ENCODE measurements at places on chromosomes 6 and 20.

DNA sequence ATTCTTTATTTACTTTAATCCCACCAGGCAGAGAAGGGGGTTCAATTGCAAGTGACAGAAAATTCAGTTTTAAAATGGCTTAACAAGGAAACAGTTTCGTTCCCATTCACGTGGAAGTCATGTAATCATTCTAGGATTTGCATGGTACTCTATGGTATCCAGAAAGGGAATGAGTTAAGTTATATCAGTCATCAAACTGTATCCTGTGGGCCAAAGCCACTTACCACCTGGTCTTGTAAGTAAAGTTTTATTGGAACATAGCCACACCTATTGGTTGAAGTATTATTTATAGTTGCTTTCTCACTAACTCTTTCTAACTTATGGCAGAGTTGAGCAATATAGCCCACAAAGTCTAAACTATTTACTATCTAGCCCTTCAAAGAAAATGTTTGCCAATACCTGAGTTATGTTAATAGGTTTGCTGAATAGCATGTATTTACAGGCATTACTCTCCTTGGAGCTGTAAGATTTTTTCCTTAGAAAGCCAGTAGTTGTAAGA, 10.2 kb upstream of the MMS22L start:
- peak; percentile 29 for DNase-seq

GRCh38 chr6:55578537-55579363, at the start of gene HMGCLL1:
TSS of gene HMGCLL1 (minus strand) at chr6:55579192. CDS start at chr6:55579055, 137 bp downstream.
- DNase-seq, result no peak

GRCh38 chr6:38346291-38347079, 293.2 kb downstream of the BTBD9 start:
- DNase-seq, result no peak

GRCh38 chr6:112153926-112154607, 66.7 kb downstream of the FAM229B start:
- no peak for DNase-seq

GRCh38 chr20:62799873-62800272, 3.6 kb downstream of the MRGBP start:
- DNase-seq, result no peak

- no peak for DNase-seq
These were observed 56.3 kb upstream of the CD93 start for GRCh38 chr20:23142162-23143050.

DNA sequence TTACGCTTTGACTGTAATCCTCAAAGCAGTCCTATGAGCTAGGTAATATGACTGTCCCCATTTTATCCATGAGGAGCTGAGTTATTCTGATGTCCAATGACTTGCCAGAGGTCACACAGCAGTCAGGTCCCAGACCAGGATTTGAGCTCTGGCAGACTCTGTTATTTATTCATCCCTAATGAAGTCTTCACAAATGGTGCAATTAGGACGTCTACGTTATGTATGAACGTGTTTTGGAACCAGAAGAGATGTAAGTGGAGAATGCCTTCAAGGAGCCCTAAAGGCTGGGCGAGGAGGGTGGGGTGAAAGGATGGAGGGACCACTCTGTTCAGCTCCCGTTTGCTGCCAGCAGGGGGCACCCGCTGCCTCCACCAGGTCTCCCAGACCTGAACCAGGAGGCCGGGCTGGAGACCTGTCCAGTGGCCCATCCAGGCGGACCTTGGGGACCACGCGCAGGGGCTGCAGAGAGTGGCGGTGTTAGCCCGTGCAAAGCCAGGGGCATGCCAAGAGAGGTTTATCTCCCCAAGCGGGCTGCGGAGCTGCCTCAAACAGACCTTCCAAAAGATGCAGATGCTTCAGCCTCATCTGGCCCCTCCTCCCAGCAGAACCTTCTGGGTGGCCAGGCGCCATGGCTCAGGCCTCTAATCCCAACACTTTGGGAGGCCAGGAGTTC, 15.2 kb upstream of the ZNF335 start:
- DNase-seq, result no peak

DNA sequence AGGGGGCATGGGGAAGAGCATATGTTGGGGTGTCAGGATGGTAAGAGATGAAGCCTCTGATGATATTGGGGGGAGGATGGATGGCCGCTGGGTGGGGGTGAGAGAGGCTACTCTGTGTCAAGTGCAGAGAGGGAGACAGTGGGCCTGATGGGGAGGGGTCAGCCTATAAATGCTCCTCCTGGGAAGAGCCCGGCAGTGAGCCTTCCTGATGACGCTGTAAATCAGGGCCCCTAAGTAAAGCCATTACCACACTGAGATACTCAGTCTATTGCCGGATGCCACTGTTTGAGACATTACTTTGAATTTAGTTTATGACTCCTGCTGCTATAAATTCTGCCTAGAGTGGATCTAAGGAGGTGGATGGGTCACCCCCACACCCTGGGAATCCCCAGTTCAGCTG, 28.1 kb downstream of the LRFN2 start:
- DNase-seq, result no peak

Data from epithelial cell of prostate (primary cell).